ENCODE measurements at places on chromosomes 6 and 20.

- no peak for DNase-seq
Observed at GRCh38 chr6:126826166-126826714, 292.2 kb upstream of the RSPO3 start.

- DNase-seq: peak; percentile 37
Observed at GRCh38 chr20:32483351-32484224, 101.5 kb downstream of the NOL4L start.

DNA sequence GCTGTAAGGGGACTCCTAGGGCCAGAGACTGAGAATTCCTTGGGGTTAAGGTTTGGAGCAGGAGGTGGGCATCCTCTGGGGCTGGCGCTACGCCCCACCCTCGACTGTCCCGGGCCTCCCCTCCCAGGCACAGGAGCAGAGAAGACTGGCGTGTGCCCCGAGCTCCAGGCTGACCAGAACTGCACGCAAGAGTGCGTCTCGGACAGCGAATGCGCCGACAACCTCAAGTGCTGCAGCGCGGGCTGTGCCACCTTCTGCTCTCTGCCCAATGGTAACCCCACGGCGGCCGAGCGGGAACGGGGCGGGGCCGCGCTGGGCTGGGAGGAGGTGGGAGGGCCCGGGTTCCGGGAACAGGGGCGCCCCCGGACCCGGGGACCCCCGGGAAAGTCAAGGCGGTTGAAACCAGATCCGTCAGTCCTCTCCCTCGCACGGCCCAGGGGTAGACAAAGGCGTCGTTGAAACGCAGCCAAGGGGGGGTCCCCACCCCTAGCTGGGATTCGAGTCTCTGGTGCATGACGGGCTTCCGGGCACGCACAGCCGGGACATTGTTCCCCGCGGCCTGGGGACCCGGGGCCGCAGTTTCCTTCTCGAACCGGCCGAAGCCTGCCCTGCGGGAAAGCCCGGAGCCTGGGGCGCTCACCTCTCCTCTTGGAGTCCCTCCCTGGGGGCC lies 844 bp downstream of the WFDC2 start:
- DNase-seq: no peak

DNA sequence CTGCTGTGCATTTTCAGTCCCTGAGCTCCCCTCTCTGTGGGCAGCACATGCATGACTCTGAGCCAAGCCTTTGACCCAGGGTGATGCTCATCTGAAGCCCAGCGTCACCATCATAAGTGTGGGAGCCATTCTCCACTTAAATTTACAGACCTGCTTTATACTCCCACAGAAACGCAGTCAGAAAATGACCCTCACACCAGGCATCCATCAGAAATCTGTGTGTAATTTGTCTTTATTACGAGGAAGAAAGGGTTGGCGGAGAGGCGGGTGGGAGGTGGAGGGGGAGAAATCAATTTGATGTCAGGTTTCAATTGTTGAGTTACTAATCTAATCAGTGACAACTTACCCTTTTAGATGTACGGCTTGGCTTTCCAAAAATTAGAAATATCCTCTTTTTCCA lies 353.6 kb downstream of the MAFB start:
- no peak for DNase-seq

GRCh38 chr6:159572439-159573110 lies 120.5 kb downstream of the SOD2 start:
- DNase-seq: no peak

DNA sequence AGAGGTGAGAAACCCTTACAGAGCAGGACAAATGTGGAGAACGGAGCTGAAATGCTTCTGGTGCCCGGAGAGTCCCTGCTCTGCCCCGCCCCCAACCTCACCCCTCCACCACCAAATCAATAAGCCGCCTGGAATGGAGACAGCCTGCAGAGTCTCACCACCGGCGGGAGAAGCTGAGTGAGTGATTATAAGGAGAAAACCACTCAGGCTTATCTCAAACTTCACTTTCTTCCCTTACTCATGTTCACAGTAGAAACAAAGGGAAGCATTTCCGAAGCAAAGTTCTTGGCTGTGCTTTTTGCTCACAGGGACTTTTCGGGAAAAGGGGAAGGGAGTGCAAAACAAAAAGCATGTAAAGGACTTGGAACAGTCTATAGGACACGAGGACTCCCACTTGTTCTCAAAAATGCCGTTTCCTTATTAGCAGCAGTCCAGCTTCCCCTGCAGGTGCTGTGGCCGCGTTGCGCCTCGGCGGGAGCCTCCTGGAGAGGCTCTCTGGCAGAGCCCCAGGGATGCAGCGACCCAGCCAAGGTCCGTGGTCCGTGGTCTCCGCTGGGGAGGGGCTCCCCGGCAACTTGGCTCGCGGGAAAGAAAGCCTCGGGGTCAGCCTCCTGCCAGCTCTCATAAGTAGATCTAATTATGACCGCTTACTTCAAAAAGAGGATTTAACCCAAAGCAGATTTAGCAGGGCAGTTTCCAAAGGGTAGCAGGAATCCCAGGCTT lies 64.8 kb upstream of the TMEM30A start:
- no peak for DNase-seq
